Stimulated activated CD4-positive, alpha-beta T cell treated with anti-CD3 and anti-CD28 coated beads, Interleukin-1b, Interleukin-23, amount 100 ng/mL, for 24 hours (primary cell): ENCODE measurements at places on chromosomes 5 and 9.

- DNase-seq = no peak
Observed at GRCh38 chr9:95313010-95313498, 4.5 kb downstream of the FANCC start.

GRCh38 chr9:2132484-2133082 lies 117.4 kb downstream of the SMARCA2 start:
- no peak for DNase-seq

GRCh38 chr5:61339764-61340163 lies 7.7 kb downstream of the ZSWIM6 start:
- DNase-seq = no peak

DNA sequence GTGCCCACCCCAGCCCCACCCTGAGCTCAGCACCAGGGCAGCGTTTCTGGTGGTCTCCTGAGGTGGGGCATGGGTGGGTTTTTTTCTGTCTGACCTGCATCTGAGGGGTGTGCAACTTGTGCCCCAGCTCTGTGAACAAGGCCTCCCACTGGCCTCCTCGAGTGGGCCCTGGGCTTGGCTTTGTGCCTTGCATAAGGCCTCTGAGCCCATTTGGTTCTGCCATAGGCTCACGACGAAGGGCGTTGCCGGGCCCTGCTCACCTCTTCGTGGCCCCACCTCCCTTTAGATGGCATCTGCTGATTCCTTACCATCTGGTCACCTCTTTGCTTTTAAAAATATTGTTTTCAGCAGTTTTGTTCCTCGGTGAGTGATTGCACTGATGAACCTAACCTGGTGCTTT lies 127.1 kb upstream of the COL5A1 start:
- DNase-seq = no peak

- DNase-seq = no peak
Observed at GRCh38 chr5:127757576-127757975, 54.4 kb downstream of the CCDC192 start.

DNA sequence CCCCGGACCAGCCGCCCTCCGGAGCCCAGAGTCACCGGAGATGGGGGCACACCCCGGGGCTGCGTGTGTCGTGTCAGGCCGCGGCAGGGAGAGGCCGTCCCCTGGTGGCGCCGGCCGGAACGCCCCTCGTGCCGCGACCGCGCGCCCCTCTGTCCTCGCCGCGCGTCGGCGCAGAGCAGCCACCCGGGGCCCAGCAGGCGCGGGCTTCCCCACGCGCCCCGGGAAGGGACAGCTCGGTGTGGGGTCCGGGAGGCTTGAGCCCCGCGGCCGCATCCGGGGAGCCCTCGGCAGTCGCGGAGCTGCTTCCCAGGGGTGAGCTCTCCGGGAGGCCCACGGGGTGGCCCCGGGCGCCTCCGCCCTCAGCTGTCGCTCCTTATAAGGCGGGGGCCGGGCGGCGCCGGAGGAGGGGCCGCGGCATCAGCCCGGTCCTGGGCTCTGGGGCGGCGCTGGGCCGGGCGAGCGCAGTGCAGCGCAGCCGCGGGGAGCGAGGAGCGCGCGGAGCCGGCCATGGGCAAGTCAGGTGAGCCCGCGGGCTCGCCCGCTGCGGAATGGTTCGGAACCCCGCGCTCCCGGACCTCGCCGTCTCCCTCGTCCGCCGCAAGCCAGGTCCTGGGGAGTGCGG lies at the start of gene GLIPR2:
Gene GLIPR2 (plus strand): TSS at position 462 of the 622 bp plus-strand sequence. CDS start 46 bp downstream, at position 508.
- peak; percentile 45 for DNase-seq

DNA sequence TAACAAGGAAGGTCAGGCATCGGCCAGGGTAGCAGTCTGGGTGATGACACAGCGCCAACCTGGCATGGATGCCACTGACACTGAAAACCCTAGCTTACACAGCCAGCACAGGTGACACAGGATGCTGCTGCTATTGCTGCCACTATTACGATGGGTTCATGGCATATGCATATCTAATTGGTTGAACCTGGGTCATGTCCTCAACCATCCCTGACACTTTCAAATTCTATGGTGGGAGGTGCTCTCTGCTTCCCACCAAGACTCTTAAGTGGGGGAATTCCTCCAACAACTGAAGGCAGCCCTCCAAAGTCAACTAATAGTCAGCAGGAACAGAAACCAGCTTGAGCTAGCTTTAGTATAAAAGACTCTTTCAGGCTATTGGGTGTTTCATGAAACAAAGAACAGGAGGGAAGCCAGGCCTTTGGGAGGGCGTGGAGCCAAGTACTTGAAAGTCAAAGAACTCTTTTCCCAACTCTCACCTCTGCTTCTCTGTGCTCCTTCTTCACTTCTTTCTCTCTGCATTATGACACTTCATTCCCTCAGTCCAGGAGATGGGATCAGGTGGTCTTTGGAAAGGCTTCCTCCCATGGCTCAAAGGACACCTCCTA lies 21.3 kb downstream of the PTTG1 start:
- no peak for DNase-seq

DNA sequence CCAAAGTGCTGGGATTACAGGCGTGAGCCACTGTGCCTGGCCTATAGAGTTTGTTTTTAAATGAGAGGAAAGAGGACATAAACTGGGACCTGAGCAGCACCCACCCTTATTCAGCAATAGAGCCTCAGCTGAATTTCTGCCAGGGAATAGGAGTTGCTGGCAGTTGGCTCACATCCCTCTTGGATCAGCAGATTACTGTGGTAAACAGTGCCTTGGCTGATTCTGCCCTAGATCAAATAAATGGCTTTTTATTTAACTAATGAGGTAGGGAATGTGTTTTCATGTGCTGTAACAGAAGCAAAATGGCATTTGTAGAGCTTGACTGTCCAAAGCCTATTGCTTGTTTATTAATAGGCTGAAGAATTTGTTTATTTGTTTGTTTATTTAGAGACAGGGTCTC lies 2.1 kb downstream of the ARHGEF37 start:
- DNase-seq = no peak

DNA sequence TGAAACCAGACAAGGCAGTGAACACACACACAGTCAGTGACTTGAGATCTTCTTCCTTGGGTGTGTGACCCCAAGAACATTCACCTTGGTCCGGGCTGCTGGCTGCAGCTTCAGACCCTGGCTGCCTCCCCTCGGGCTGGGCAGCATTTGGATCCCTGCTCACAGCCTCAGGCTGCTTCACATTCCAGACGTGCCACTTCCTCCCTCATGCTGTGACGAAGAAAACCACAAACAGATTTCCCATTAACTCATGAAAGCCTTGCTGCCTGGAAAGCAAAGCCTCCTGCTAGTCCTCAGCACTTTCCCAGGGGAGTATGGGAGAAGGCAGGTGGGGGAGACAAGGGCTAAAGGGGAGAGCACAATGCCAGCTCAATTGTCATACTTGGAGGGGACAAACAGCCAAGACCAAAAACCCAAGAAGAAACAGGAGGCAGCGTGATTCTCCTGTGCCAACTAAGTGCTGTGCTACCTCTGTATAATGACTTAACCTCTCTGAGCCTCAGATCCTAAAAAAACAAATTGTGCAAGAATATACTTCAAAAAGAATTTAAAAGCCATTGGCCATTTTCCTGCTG lies 594.6 kb upstream of the BRINP1 start:
- DNase-seq = no peak

- no peak for DNase-seq
Observed at GRCh38 chr9:106887066-106887465, 24.1 kb downstream of the ZNF462 start.

- DNase-seq = no peak
Observed at GRCh38 chr9:38284588-38285051, 107.9 kb upstream of the ALDH1B1 start.

- DNase-seq = no peak
Observed at GRCh38 chr9:22395687-22396141, 50.9 kb upstream of the DMRTA1 start.

DNA sequence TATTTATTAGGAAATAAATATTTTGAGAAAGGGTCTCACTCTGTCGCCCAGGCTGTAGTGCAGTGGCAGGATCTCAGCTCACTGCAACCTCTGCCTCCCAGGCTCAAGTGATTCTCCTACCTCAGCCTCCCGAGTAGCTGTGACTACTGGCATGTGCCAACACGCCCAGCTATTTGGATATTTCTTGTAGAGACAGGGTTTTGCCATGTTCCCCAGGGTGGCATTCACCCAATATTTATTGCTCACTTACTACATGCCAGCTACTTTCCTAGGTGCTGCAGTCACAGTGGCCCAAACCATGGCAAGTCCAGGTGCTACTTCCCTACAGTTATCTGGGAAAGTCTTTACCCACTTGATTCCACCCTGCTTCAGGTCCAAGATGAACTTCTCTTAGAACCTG lies 8.3 kb upstream of the MED7 start:
- no peak for DNase-seq

- DNase-seq = no peak
Observed at GRCh38 chr9:14383773-14384172, 69.8 kb upstream of the NFIB start.

DNA sequence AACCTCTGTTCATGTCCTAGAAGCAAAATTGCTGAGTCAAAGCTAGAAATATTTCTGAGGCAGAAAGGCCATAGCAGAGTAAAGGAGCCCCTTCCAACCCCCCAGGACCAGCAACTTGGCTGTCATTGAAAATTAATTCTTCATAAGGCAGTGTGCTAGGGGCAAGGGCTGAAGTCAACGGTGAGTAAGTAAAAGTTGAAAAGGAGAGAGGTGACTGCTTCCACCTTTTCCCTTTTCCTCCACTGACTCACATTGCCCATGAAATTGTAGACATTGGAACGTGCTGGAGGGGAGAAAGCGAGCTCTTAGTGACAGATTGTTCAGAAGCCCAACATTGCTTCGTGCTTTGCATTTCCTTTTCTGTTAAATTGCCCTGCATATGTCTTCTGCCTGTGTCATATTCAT lies 19.1 kb downstream of the GLRA1 start:
- no peak for DNase-seq
